ENCODE measurements at places on chromosomes 11 and 22.
A peak's percentile ranks its signal among the peaks of the same experiment; 100 is the strongest.

- no peak for DNase-seq
Measured at GRCh38 chr11:36608491-36609199, 10.6 kb upstream of the RAG2 start.

- no peak for DNase-seq
Measured at GRCh38 chr11:59673291-59673690, 4.5 kb upstream of the PATL1 start.

DNA sequence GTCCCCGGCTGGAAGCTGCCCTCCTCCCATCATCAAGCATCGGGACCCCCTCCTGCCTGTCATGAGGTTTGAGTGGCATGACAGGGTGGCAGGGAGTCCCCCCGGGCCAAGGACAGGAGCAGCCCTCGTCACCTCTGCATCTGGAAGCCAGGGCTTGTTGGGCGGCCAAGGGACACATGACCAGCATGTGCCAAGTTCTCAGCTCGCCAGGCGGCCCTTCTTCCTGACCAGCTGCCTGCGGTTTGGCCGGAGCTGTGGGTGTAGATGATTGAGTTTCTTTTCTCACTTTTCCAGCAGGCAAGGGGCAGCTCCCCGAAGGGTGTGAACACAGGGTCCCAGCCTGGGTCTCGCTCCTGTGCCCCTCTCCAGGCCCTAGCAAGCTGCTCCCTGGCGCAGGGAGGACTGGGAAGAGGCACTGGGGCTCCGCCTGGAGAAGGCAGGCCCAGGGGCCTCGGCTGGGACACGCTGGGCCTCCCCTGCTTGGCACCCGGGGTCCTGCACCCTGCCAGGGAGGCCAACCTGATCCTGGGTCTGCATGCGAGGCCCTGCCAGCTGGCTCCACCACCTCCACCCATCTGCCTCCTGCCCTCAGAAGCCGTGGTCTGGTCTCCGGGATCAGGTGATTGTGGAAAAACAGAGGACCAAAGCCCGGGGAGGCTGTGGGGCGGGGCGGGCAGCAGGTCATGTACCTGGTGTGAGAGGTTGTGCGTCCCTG lies 13.4 kb downstream of the ARHGAP8 start:
- no peak for DNase-seq

- no peak for DNase-seq
Measured at GRCh38 chr11:61267437-61267841, 26.5 kb downstream of the PGA5 start.

GRCh38 chr11:116782728-116783127 lies 5.1 kb downstream of the ZPR1 start:
- DNase-seq: no peak

DNA sequence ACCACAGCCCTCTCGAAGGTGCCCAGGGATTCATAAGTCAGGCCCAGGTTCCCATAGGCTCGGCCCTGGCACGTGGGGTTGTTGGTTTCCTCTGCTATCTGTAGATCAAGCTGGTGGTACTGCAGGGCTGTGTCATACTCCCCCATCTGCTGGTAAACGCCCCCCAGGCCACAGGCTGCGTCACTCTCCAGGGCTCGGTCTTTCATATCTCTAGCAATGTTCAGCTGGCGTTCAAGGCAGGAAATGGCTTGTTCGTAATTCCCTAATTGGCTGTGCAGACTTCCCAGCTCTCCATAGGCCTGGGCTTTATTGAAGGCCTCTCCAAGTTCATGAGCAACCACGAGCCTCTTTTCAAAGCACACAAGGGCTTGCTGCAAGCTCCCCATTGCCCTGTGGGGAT lies 186.4 kb upstream of the PITPNB start:
- no peak for DNase-seq

DNA sequence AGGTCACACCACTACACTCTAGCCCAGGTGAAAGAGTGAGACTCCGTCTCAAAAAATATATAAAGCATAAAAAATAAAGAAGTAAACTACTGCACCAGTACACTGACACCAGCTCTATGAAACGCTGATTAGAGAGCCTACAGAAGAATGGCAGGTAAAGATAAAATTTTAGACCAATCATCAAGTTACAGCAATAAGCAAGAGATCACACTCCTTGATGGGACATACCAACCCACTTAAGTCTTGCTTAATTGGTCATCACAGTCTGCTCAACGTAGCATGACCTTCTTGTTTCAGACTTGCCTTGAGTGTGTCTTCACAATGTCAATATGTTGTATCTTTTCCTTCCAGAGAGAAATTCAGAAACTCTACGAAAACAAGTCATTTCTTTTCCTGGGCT lies 12.5 kb downstream of the SRPRA start:
- no peak for DNase-seq

DNA sequence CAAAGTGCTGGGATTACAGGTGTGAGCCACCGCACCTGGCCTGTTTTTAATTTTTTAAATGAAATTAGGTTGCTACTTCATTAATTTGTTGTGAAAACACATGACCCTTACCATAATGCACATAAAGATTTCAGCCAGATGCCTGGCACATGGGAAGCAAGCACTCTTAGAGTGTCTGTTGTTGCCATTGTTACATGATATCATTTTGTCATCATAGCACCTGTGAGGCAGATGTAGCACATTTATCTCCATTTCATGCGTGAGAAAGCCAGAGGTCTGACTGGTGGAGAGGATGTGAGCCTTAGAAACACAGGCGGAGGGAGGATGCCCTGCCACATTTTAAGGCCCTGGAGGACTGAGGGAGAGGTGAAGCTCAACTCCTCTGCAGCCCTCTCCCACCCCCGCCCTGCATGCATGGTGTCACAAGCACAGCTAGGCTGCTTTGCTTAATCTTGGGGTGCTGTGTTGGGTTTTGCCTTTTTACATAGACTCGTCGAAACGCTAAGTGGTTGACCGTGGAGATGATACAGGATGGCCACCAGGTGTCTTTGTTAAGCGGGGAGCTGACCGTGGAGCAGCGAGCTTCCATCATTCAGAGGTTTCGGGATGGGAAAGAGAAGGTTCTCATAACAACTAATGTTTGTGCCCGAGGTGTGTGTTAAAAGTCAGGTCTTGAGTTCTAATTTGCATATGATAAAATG lies 14.0 kb downstream of the DDX25 start:
- DNase-seq: no peak

DNA sequence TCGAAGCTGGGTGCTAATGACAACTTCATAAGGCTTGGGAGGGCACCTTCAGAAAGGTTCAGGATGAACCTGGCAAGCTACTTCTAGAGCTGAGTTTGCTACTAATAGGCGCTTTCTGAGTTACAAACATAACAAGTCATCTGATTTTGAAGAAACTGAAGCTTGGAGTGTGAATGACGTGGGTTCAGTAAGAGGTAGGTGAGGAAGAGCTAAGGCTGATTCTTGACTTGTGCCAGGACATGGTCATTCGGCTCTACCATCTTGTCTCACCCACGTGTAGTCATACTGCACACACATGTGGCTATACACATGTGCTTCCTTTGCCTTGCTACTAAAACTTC lies 56.4 kb downstream of the SWAP70 start:
- no peak for DNase-seq

DNA sequence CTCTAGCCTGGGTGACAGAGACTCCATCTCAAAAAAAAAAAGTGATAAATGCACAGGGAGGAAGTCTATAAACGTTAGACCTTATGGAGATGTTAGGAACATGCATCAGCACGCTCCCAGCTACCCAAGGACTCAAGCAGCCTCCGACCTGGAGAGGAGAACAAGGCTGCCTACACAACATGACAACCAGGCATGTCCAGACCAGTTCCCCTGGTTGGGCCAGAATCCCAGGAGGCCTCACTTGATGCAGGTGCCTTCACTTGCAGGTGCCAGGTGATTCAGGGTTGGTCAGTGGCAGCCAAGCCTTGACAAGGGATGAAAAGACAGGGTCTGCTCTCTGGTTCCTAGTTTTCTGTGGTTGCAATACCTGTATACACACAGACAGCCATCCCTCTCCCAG lies 5.9 kb downstream of the RANGAP1 start:
- DNase-seq: no peak

GRCh38 chr11:9708544-9708943 lies 44.7 kb downstream of the SWAP70 start:
- no peak for DNase-seq

- no peak for DNase-seq
Measured at GRCh38 chr11:91761406-91762025, 463.1 kb upstream of the FAT3 start.

GRCh38 chr11:78085972-78086371 lies 6.3 kb upstream of the NDUFC2 start:
- DNase-seq: no peak

DNA sequence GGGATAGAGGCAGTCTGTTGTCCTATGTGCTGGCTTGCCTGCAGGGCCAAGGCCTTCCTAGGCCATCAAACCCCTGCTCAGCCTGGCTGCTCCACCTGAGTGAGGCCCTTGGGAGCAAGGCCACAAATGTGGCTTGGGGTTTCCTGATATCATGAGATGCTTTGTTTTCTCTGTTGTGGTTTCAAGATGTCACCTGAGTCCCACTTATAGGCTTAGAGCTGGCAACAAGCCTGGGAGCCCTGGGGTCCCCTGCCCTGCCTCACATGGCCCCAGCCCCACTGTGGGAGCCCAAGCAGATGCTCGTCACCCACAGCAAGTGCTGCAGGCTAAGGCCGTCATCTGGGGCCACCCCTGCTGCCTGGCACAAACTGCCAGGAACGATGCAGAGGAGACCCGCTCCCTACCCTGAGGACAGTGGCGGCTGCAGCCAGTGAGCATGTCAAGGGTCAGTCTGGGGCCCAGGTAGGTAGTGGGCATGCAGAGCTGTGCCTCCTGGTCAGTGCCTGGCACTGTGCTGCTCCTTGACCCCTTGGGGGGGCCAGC lies 75.4 kb upstream of the KCNQ1OT1 start:
- DNase-seq: no peak

- DNase-seq: no peak
Measured at GRCh38 chr11:130123414-130124040, 36.1 kb upstream of the ST14 start.

GRCh38 chr22:38869663-38870062 lies 2.4 kb downstream of the CBX6 start:
- no peak for DNase-seq

DNA sequence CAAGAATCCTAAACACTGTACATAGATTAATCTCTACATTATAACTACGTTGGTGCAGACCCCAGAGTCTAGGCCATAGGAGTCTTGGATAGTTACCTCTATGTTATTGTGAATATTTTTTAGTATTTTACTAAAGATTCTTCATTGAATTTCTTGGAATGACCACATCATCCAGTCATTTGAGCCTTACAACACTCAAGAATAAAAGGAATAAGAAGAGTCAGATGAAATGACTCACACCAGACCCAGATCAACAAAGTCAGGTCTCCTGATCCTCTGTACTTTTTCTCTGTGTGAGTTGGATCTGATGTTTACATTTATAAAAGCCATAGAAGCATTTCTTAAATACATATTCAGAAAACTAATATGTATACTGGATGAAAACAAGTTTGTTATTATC lies 179.2 kb upstream of the ARHGAP20 start:
- no peak for DNase-seq

- peak; percentile 36 for DNase-seq
Measured at GRCh38 chr22:31561238-31561887, 65.0 kb downstream of the SFI1 start.

DNA sequence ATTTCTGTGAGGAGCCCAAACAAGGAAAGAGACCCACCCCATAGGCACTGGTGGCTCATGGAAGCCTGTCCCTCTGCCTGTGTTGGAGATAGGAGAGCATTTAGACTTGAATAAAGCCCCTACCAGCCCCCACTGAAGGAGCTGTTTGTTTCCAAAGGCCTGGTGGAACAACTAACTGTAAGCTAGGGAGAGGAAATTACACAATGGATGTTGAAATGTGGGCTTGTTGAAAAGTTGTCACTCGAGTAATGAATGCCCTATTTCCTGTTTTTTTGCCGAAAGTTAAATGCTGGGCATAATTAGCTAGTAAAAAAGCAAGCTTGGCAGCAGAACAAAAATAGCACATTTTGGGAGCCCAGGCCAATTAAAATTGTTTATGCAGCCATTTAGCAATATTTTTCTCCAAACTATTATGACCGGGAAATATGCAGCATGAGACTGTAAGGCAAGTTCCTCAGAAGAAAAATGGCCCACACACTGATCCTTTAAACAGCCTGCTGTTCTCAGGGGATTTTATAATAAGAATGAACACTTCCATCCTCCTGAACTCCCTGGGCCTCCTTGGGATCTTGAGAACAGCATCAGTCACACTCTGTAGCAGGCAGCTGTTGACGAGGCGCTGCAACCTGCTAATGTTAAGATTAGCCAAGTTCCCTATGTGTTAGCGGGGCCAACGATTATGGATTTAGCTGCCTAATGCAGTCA lies 38.6 kb upstream of the LMO2 start:
- no peak for DNase-seq

All from brain pericyte (primary cell).